Osteocyte (in vitro differentiated cells): ENCODE measurements at places on chromosomes 16 and 17. TPM values are rescaled to one million over a fixed set of nuclear protein-coding genes. Genes with fewer than 3 reads are reported as not detected.
A peak's percentile ranks its signal among the peaks of the same experiment; 100 is the strongest.

DNA sequence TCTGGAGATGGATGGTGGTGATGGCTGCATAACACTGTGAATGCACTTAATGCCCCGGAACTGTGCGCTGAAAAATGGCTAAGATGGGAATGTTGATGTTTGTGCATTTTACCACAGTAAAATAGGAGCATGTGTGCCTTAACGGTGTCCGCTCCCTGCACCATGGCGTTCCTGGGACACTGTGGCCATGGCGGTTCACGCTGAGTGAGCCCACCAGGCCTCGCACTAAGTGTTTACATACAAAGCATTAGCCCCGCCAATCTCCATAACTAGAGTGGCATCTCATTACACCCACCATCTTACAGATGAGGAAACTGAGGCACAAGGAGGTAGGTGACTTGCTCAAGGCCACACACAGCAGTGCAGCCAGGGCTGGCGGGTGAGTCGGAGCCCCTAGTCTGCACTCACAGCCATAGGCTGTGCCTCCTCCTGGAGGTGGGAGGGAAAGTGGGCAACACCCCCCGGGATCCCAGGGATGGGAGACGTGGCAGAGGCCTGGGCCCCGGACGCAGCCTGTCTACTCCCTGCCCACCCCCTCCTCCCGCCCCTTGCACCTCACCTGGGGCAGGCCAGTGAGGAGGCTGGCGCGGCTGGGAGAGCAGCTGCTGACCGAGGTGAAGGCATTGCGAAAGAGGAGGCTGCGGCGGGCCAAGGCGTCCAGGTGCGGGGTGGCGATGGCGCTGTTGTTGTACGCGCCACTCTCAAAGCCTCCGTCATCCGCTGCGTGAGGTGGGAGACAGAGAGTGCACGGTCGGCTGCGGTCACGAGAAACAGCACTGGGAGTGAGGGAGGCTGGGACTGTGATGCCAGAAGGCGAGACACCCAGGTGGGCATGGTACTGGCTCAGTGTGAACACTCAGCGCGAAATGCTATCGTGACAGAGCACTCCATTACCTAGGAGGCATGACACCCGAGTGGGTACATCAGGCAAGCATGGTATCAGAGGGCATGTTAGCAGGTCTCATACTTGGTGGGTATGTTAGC lies 3.4 kb downstream of the SGSH start:
- no peaks in the 10 kb centered on the region for H3K27me3 ChIP-seq
- peaks cover 18% of the 10 kb centered on the region for H3K4me1 ChIP-seq
- H3K36me3 ChIP-seq, result peaks cover 9% of the 10 kb centered on the region
- H3K27ac ChIP-seq, result no peak overlapping the region
- no peak for DNase-seq
- H3K4me3 ChIP-seq, result no peak overlapping the region

- H3K36me3 ChIP-seq, result peaks cover 21% of the 10 kb centered on the region
- H3K4me1 ChIP-seq, result peaks cover 61% of the 10 kb centered on the region
- H3K27me3 ChIP-seq, result no peaks in the 10 kb centered on the region
- peak overlapping the region; percentile 93 for H3K27ac ChIP-seq
- peak overlapping the region; percentile 84 for H3K4me3 ChIP-seq
Observed at GRCh38 chr16:65119435-65119834, 2.4 kb downstream of the CDH11 start.

DNA sequence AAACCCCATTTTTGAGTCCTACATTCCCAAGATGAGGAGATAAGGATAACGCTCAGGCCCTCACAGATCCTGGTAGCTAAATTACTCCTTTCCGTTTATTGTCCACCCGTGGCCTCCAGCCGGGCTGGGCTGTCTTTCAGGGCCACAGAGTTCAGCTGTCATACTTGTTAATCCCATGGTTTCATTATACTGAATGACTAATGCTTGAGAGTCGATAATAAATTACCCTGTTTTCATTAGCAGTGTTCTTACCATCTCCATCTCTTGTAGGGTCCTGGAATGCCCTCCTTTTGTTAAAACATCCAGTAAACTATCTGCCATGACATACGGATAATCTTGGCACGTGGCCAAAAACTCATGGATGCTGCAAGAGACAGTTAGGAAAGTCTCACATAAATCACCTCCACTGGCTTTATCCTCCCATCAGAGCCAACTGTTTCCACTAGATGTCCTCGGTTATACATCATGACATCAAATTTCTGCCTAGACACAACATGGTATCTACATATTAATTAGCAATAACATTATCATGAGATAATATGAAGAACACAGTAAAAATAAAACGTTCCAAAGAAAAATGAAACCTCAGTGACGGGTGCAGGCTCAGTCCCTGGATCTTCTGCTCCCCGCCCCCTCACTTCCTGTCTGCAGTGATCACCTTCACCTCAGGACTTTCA lies 45.3 kb downstream of the BRD7 start:
- H3K27me3 ChIP-seq, result no peaks in the 10 kb centered on the region
- peaks cover 52% of the 10 kb centered on the region for H3K36me3 ChIP-seq
- no peaks in the 10 kb centered on the region for H3K4me1 ChIP-seq
- no peak for DNase-seq

- H3K27ac ChIP-seq, result peak overlapping the region; percentile 86
- H3K27me3 ChIP-seq, result no peaks in the 10 kb centered on the region
- H3K4me3 ChIP-seq, result peak overlapping the region; percentile 20
Observed at GRCh38 chr16:11757671-11758545, 15.3 kb upstream of the TXNDC11 start.

DNA sequence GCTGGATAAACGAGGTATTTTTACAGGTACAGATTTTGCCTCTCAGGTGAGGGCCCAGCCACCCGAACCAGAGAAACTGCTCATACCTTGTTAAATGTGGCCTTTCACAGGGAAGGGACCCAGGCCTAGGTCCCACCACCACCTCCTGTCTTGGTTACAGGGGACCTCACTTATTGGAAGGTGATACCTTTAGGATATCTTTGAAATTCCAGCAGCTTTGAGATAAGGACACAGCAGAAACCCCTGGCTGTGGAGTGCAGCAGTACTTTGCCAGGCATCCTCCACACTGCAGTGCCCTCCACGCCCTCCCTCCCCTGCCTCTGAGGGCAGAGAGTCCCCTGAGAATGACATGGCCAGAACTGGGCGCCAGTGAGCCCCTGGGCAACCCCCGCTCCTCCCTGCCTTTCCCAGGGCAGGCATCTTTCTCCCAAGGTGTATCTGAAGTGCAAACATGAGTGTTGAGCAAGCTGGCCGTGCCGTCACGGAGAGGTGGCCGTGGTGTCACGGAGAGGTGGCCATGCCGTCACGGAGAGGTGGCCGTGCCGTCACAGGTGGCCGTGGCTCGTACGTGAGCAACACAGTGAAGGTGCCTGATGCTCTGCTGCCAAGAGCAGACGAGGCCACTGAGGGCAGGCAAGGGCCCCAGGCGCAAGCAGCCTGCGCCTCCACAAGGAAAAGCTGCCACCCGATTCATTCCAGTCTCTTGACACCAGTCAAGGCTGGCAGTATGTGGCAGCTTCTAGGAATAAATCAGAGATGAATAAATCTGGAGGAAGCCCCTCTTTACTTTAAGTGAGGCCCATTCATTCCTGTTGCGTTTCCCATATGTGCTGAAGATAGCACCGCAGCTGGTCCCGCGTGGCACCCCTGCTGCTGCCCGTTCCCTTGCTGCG lies 134.5 kb upstream of the CHMP6 start:
- DNase-seq, result no peak
- no peak overlapping the region for H3K4me3 ChIP-seq
- peaks cover 49% of the 10 kb centered on the region for H3K4me1 ChIP-seq
- H3K27me3 ChIP-seq, result no peaks in the 10 kb centered on the region
- peaks cover 5% of the 10 kb centered on the region for H3K36me3 ChIP-seq
- H3K27ac ChIP-seq, result peak overlapping the region; percentile 97

DNA sequence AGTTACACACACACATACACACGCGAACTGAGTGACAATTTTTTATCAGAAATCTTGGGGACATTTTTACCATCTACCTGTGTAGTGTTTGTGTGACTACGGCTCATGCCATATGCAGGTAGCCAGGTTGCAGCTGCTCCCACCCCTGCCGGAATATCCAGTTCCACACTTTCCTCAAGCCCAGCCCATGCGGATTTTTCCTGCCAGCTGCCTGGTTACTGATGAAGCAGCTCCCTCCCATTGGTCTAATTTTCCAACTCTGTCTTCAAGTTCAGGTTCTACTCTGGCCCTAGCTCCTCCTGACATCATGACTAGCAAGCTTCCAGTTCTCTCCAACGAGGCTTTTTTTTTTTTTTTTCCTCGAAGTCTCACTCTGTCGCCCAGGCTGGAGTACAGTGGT lies 4.8 kb downstream of the GSG1L2 start:
- H3K27me3 ChIP-seq, result no peaks in the 10 kb centered on the region
- H3K4me3 ChIP-seq, result no peak overlapping the region
- DNase-seq, result no peak
- no peak overlapping the region for H3K27ac ChIP-seq

GRCh38 chr17:62626719-62627218 lies 701 bp upstream of the MRC2 start:
- peaks cover 4% of the 10 kb centered on the region for H3K36me3 ChIP-seq
- DNase-seq, result no peak
- peaks cover 48% of the 10 kb centered on the region for H3K4me1 ChIP-seq
- peak overlapping the region; percentile 89 for H3K27ac ChIP-seq

DNA sequence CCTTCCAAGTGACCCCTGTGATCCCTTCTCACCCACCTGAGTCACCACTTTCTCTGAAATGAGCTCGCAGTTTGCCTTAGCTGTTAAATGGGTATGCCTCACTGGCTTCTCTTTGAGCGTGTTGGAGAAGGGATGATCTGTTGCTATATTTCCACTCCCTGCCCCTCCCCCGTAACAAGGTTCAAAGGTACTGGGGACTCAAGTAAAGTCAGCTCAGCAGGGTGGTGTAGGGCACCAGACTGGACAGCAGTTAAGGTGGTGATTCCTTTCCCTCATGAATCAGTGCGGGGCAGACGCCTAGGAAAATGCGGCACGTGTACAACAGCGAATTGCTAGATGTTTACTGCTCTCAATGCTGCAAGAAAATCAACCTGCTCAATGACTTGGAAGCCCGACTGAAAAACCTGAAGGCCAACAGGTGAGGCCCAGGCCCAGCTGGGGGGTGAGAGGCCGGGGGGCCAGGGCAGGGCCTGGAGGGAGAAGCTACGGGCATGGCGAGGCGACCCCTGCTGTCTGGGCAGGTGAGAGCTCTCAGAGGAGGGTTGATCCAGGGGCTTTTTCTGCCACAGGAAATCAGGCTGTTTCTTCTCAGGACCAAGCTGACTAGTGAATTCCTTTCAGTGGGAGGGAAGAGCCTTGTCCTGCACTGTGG lies 130.3 kb downstream of the RAB11FIP4 start:
- DNase-seq, result no peak
- H3K4me1 ChIP-seq, result no peaks in the 10 kb centered on the region
- H3K36me3 ChIP-seq, result no peaks in the 10 kb centered on the region

DNA sequence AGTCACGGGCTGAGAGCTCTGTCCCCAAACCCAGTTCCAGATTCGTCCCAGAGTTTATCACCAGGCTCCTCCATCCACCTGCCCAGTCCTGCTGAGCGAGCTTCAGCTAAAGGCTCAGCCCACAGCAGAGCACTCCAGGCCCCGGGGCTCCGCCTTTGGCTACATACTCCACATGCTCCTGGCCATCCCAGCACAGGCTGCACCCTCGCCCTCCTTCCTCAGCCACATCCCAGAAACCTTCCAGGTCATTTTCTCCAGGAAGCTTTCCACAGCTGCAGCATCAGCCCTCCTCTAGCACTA lies 4.7 kb upstream of the CD2BP2 start:
- H3K4me1 ChIP-seq, result peaks cover 7% of the 10 kb centered on the region
- no peak overlapping the region for H3K27ac ChIP-seq
- no peak for DNase-seq
- peaks cover 22% of the 10 kb centered on the region for H3K36me3 ChIP-seq
- no peaks in the 10 kb centered on the region for H3K27me3 ChIP-seq

GRCh38 chr16:27544671-27545070 lies 5.0 kb downstream of the GTF3C1 start:
- H3K4me3 ChIP-seq, result no peak overlapping the region
- H3K27ac ChIP-seq, result no peak overlapping the region
- peaks cover 21% of the 10 kb centered on the region for H3K4me1 ChIP-seq
- no peaks in the 10 kb centered on the region for H3K27me3 ChIP-seq

- DNase-seq, result no peak
- no peak overlapping the region for H3K4me3 ChIP-seq
- peaks cover 28% of the 10 kb centered on the region for H3K36me3 ChIP-seq
- H3K27ac ChIP-seq, result no peak overlapping the region
Observed at GRCh38 chr17:38910325-38910724, 15.1 kb upstream of the LASP1NB start.

GRCh38 chr16:81808933-81809480 lies 29.9 kb downstream of the PLCG2 start:
- H3K27me3 ChIP-seq, result peaks cover 3% of the 10 kb centered on the region
- no peaks in the 10 kb centered on the region for H3K4me1 ChIP-seq
- no peak overlapping the region for H3K27ac ChIP-seq
- no peak for DNase-seq

- H3K4me1 ChIP-seq, result peaks cover 2% of the 10 kb centered on the region
- H3K27me3 ChIP-seq, result peaks cover 3% of the 10 kb centered on the region
- no peaks in the 10 kb centered on the region for H3K36me3 ChIP-seq
- no peak overlapping the region for H3K4me3 ChIP-seq
Observed at GRCh38 chr17:144936-145670, 7.7 kb downstream of the SCGB1C2 start.

DNA sequence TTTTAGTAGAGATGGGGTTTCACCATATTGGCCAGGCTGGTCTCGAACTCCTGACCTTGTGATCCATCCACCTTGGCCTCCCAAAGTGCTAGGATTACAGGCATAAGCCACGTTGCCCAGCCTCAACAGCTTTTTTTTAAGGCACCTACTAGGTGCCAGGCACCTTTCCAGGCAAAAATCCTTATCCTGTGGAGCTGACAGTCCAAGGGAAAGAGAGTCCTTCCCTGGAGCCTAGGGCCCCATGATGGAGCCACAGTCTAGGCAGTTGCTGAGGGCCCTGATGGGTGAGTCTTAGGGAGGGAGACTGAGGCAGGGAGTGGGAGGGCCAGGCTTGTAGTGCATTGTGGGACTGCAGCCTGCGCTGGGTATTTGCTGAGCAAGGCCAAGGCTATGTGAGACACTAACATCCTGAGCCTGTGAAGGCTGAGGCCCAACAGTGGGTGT lies 79.6 kb upstream of the TOB1 start:
- no peak overlapping the region for H3K4me3 ChIP-seq
- no peak overlapping the region for H3K27ac ChIP-seq
- H3K27me3 ChIP-seq, result no peaks in the 10 kb centered on the region
- DNase-seq, result no peak
- no peaks in the 10 kb centered on the region for H3K36me3 ChIP-seq

Gene CDK12
- total RNA-seq, result 57.4 and 59.0 TPM in 2 replicates

Gene CCL1
- total RNA-seq, result not detected in 2 replicates

Gene ITGA2B
- total RNA-seq, result 0.81 and 0.86 TPM in 2 replicates

Gene TMEM219
- 119 and 139 TPM in 2 replicates for total RNA-seq

Gene CRYBA1
- not detected in 2 replicates for total RNA-seq
